ENCODE measurements at places on chromosomes 11 and 22.

- no peak for DNase-seq
Measured at GRCh38 chr11:45917286-45917622, 423 bp downstream of the PEX16 start.

GRCh38 chr22:32590556-32590955 lies 115.9 kb downstream of the FBXO7 start:
- DNase-seq: peak; percentile 50

- no peak for DNase-seq
Measured at GRCh38 chr22:37243402-37244113, 511 bp downstream of the RAC2 start.

- DNase-seq: no peak
Measured at GRCh38 chr11:60338053-60338452, 11.0 kb downstream of the MS4A6E start.

- DNase-seq: peak; percentile 53
Measured at GRCh38 chr22:43012390-43012789, 2.6 kb downstream of the PACSIN2 start.

Data from fibroblast of skin of back (primary cell).